NCI-H187 treated with DMSO at 0.1 percent for 48 hours (cell line): ENCODE measurements at places on chromosomes 2 and 18.

GRCh38 chr2:50854381-50854780, 177.6 kb downstream of the NRXN1 start:
- DNase-seq = no peak

DNA sequence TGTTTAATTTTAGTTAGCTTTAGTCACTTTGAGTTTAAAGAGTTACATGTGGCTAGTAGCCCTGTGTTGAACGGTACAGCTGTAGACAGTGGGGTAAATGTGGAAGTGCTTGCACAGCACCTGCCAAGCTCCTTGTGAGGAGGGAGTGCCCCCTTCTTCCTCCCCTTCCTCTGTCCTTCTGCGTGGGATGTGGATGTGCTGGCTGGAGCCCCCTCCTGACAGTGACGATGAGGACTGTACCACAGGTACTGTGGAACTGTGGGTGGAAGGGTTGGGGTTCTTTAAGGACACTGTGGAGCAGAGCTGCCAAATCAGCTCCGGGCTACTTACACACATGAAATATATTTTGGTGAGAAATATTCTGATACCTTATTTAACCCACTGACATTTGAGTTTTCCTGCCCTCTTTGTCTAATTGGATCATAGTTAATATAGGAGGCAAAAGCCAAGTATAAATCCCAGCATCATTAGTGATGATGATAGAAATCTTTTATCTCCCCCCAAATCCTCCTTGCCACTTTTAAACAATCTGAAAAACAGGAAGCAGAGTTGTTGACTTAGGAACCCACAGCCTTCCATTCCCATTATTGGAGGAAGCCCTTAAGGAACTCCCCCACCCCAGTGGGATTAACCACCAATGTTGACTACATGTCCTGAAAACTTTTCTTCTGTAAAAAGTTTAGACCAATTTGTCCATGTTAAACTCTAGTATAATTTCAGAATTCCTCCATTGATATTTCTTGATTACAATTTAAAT, 181.3 kb downstream of the PTPRM start:
- DNase-seq = no peak

- DNase-seq = no peak
These were observed at the start of gene CBLN2 for GRCh38 chr18:72544092-72544886. CBLN2 (minus strand) TSS chr18:72544342; CDS start chr18:72542160, 2,182 bp downstream.

GRCh38 chr18:55778788-55779690, 191.0 kb upstream of the TCF4 start:
- no peak for DNase-seq

GRCh38 chr2:196839574-196839973, 30.4 kb upstream of the C2orf66 start:
- no peak for DNase-seq

- no peak for DNase-seq
These were observed 342.7 kb downstream of the TDRD15 start for GRCh38 chr2:21466341-21466927.

DNA sequence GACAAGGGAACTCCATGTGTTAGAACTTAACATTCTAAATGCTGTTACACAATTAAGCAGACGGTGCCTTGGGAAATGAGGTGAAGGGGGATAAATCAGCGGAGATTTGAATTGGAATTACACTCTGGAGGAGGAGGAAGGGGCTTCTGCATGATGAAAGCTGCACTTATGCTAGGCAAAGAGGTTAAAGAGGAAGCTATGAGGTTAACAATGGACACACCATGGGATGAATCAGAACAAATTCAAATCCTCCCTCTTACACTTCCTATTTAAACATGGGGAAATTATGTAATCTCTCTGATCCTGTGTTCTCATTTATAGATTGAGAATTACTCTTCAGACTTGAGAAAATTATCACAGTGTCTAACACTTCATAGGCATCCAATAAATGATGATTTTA, 121.5 kb upstream of the SIX2 start:
- DNase-seq = no peak

GRCh38 chr18:28065031-28065792, 111.7 kb downstream of the CDH2 start:
- DNase-seq = no peak

- no peak for DNase-seq
These were observed 212.6 kb downstream of the TNS1 start for GRCh38 chr2:217790195-217790594.

DNA sequence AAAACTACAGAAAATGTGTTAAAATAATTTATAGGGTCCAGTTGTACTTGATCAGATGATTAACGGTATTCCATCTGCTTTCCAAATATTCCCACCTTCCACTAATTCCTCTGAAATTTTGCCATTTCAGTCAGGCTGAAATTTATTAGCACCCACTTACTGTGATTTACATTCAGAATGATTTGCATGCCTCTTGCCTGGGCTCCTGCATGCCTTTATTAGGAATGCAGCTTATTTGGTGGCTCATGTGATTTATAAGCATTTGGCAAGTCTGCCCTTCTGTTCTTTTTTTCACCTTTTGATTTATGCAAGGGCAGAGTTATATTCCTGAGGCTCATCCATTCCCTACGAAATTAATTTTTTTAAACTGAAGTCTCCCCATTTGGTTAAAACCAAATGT, 1594.5 kb upstream of the PIK3C3 start:
- no peak for DNase-seq

GRCh38 chr2:232647261-232647660, 13.9 kb downstream of the EFHD1 start:
- no peak for DNase-seq

GRCh38 chr2:215436705-215437565, 1.1 kb upstream of the FN1 start:
- no peak for DNase-seq

DNA sequence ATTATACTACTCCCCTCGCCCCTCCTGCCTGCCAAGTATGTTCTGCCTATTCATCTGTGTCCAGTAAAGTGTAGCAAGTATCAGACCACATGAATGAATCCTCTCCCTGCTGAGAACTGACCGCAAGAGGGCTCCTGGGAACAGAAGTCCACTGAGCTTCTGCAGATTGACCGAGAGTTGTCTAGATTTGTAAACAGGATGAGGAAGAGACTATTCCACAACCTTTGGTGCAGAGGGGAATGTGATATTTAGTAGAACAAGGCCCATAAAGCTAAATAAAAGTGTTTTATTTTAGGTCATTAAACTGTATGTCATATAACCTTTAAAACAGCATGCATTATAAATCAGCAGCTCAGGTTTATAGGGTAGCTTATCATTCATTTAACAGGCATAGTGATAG, 377.0 kb downstream of the DCC start:
- DNase-seq = no peak

GRCh38 chr2:51103205-51103604, 71.3 kb upstream of the NRXN1 start:
- no peak for DNase-seq

DNA sequence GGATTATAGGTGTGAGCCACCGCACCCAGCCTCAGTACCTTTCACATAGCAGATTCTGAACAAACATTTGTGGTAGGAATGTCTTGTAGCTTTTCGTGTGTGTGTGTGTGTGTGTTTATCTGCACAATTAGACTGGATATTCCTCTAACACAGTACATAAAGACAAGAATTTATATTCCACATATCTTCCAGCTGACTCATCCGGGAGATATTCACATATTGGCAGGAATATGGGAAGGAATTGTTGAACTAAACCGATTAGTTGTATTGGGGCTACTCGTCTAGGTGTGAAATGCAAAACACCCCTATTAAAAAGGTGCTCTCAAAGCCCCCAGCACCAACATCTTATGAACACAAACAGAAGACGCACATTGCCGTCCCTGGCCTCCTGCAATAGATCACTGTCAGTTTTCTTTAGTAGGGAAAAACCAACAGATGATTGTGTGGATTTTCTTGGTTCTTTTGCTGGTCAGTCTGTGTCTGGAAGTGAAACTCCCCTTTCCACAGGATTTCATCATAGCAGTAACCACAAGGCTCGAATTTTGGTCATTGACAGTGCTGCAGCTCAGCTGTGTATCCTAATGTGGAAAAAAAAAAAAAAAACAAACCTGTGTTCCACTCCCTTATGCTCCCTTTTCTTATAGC, 208.5 kb upstream of the ACVR2A start:
- DNase-seq = no peak

GRCh38 chr2:176035013-176035691, 33.1 kb upstream of the LNPK start:
- no peak for DNase-seq

GRCh38 chr2:239979243-239980023, 45.7 kb downstream of the NDUFA10 start:
- DNase-seq = no peak

DNA sequence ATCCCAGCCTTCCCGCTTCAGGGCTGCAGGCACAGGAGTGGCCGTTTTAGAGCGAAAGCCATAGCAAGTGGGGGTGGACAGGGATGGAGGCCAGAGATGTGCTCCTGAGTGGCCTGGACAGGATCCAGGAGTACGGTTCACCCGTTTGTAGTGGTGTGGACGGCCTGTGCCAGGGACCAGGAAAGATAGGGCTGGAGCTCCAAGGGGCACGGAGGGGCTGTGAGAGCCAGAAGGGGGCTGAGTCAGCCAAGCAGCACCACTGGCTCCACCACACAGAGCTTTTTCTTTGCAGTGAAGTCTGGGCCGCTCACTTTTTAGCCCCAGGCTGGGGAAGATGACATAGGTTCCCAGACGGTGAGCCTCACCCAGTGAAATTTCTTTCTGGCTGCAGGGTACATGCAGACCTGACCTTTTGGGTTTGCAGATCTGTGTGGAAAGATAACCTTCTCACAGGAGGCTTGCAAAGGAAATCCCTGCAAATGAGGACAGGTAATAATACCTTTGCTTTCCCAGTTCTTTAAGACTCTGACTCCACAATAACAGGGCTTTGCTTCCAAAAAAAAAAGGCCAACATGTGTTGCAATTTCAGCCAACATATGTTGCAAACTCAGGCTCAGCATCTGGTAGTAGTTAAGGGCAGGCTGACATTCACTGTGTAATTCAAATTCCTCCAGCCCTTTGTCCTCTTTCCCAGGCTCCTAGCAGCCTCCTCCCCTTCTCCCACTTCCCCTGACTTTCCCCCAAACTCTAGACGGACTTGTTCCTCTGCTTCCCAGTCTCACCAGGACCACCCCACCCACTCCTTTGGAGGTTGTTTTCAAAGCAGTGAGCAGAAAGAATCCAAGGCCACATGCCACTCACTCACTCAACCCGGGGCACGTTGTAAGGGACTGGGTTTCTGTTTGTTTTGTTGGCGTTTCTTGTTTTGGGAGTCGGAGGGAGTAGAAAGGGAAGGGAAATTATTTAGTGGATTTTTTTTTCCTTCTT, 20.3 kb upstream of the LAPTM4A start:
- DNase-seq = no peak

GRCh38 chr2:65831509-65831908, 399.1 kb upstream of the SPRED2 start:
- DNase-seq = no peak

DNA sequence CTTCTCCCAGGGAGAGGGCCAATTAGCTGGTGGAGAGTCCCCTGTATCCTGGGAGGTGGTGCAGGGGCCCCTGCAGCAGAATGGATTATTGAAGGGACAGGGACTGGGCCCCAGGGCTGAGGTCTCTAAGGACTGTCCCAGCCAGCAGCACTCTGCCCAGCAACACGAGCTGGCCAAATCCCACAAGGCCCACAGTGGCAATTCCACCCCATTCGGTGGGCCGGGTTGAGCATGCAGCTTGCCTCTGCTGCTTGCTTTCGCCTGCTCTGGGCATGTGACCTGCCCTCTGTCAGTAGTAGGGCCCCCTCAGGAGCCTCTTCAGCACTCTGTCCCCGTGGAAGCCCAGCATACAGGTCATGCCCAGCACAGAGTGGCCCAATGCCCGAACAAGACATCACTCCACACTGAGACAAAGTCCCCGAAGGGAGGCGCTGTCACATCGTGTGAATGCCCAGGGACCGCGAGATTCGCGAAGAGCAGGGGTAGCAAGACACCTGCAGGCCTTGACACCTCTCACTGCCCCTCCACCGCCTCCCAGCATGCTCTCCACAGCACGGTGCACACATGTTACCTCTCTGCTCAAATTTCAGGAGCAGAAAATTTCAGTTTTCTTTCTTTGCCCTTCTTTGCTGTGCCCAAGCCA, 65.4 kb downstream of the CRACDL start:
- DNase-seq = no peak

- DNase-seq = no peak
These were observed 123.5 kb upstream of the ZBTB14 start for GRCh38 chr18:5419030-5419429.

DNA sequence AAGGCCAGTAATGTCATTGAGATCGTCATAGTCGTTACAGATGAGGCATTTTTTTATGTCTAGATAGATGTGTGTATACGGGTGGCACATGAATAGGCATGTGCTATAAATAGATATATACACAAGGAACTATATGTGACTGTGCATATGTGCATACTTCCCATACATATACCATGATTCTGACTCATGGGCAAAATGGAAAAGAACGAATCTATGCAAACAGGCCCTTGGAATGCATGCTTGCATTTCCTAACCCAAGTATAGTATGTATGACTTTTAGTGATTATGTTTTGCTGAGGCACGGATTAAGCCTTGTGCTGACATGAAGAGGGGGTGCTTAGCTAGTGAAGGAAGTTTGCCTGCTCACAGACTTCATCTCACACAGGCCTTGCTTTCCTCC, 111.7 kb downstream of the BCL11A start:
- DNase-seq = no peak

- no peak for DNase-seq
These were observed 356.3 kb upstream of the SETBP1 start for GRCh38 chr18:44324361-44324760.

DNA sequence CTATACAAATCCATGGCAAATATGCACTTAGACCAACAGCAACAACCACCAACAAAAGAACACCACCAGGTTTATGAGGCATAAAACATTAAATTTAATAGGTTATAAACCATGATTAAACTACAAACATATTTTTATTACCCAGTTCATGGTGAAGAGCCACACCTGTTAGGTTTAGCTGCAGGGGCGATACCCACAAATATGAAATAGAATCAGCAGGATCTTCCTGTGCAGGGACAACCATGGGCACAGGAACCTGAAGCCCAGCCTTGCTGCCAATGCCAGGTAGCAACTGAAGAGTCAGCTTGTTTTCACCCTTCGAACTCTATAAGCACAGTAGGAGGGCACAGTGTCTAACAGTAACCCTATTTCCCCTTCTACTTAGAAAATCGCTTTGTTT, 675.0 kb downstream of the SATB2 start:
- no peak for DNase-seq

- DNase-seq = no peak
These were observed 31.9 kb upstream of the SLC25A52 start for GRCh38 chr18:31792580-31792911.

GRCh38 chr18:59665057-59666006, 31.9 kb downstream of the CCBE1 start:
- no peak for DNase-seq

GRCh38 chr2:141805302-141805701, 325.5 kb downstream of the LRP1B start:
- DNase-seq = no peak
